ENCODE measurements at places on chromosomes 7 and 10. TPM values are rescaled to one million over a fixed set of nuclear protein-coding genes. Genes with fewer than 3 reads are reported as not detected.

GRCh38 chr7:31106303-31107105 lies 54.4 kb downstream of the ADCYAP1R1 start:
- no peaks in the 10 kb centered on the region for H3K4me1 ChIP-seq
- no peaks in the 10 kb centered on the region for H3K36me3 ChIP-seq
- H3K27me3 ChIP-seq, result no peaks in the 10 kb centered on the region
- no peak for DNase-seq

Gene ANKRD30A
- not detected for total RNA-seq

GRCh38 chr10:122861711-122862161 lies 16.1 kb upstream of the CUZD1 start:
- no peaks in the 10 kb centered on the region for H3K27me3 ChIP-seq
- no peak overlapping the region for H3K27ac ChIP-seq
- H3K36me3 ChIP-seq, result no peaks in the 10 kb centered on the region
- DNase-seq, result no peak
- H3K4me3 ChIP-seq, result no peak overlapping the region

GRCh38 chr10:122551450-122551849 lies 9.1 kb upstream of the DMBT1 start:
- no peaks in the 10 kb centered on the region for H3K36me3 ChIP-seq
- no peaks in the 10 kb centered on the region for H3K27me3 ChIP-seq
- no peak for DNase-seq
- no peaks in the 10 kb centered on the region for H3K4me1 ChIP-seq

DNA sequence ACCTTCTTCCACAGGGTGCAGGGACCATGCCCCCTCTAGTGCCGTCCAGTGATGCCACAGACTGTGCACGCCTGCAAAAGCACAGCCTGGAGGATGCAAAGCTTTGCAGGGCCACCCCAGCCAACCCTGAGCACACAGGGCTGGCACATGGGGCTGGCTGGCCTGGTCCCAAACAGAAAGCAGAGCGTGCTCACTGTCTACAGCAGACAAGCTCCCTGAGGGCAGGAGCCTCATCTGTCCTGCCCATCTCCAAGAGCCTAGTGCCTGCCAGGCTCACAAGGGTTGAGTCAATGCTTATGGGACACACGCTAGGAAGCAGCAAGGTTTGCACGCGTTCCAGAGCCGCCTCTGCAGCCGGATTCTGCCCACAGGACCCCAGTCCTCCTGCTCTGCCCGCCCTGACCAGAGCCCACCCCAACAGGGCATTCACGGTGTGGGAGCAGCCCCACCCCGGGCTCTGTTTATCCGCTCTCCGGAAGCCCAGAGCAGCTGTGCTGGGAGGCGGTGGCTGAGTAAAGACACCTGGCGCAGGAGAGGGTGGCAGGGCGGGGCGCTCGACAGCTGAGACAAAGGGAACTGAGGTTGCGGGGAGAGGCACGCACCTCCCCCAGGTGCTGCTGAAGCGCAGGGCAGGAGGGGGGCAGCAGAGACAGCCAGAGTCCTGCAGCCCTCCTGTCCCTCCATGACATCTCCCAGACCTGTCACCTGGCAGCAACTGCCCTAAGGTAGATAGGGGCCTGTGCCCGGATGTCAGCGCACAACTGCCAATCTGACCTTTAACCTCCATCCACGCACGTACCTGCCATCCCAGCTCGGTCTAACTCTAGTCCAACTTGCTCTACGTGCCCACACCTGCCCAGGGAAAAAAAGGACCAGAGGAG lies 4.3 kb downstream of the KCNH2 start:
- H3K4me1 ChIP-seq, result peaks cover 34% of the 10 kb centered on the region
- no peak overlapping the region for H3K4me3 ChIP-seq
- H3K36me3 ChIP-seq, result no peaks in the 10 kb centered on the region
- H3K27me3 ChIP-seq, result peaks cover 46% of the 10 kb centered on the region
- no peak overlapping the region for H3K27ac ChIP-seq

- no peak overlapping the region for H3K27ac ChIP-seq
- H3K36me3 ChIP-seq, result no peaks in the 10 kb centered on the region
- peaks cover 15% of the 10 kb centered on the region for H3K4me1 ChIP-seq
- peaks cover 65% of the 10 kb centered on the region for H3K27me3 ChIP-seq
- no peak overlapping the region for H3K4me3 ChIP-seq
Observed at GRCh38 chr10:22343731-22344130, 1.6 kb upstream of the SPAG6 start.

GRCh38 chr7:96224685-96225084 lies 97.2 kb downstream of the SLC25A13 start:
- no peak overlapping the region for H3K27ac ChIP-seq
- no peaks in the 10 kb centered on the region for H3K4me1 ChIP-seq
- H3K4me3 ChIP-seq, result no peak overlapping the region

DNA sequence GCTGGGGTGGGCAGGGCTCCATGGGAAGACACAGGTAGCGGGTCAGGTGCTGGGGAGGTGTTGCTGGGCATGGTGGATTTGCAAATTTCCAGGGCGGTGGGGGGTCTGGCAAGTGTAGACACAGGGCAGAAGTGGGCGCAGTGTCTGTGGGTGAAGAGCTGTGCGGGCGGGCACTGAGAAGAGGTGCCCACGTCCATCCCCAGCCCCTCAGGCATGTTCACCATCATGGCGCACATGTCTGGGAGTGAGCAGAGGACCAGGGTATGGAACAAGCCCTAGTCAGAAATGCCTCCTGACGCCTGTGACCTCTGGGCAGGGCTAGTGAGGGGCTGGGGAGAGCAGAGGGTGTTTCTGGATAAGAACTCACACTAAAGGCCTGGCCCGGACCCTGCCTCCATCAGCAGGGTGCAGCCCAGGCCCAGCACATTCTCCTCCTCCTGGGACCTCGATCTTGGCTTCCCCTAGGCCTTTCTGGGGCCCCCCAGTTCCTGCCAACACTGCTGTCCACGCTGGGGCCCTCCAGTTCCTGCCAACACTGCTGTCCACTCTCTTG lies 612.9 kb downstream of the PTPRN2 start:
- no peaks in the 10 kb centered on the region for H3K36me3 ChIP-seq
- no peak overlapping the region for H3K4me3 ChIP-seq
- H3K4me1 ChIP-seq, result no peaks in the 10 kb centered on the region
- H3K27ac ChIP-seq, result no peak overlapping the region

Gene CALHM1
- not detected for total RNA-seq

DNA sequence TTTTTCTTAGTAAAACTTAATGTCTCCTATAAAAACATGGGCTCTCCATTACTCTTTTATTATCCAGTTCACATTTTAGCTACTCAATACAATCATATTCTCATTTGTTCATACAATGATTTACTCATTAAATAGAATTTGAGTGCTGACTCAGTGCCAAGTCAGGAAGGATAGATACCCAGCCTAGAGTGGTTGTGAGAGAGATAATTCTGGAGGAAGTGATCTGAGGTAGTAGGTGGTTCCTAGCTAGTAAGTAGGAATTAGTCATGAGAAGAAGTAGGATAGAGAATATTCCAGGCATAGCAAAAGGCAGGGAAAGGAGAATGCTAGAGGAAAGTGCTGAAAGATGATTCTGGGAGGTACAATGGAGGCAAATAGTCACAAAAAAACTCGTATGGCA lies 133.5 kb upstream of the MBL2 start:
- no peak for DNase-seq

DNA sequence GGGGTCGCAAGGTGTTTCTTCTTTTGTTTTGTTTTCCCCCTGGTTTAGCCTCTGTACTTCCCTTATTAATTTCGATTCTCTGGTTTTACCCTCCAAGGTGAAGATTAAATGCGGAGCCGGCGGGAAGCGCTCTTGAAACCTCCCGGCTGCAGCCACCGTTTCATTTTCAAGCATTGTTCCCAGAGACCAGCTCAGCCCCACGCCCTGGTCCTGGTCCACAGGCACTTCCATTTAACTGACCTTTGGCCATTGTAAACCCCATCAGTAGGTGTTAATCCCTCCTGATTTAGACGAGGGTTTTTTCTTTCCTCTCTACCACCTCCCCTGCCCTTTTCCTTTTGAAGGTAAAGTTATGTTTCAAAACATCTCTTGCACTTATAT lies 39.2 kb upstream of the ENO4 start:
- H3K4me3 ChIP-seq, result no peak overlapping the region
- DNase-seq, result no peak
- H3K27ac ChIP-seq, result no peak overlapping the region
- no peaks in the 10 kb centered on the region for H3K36me3 ChIP-seq

Gene TBC1D12
- total RNA-seq, result 7.4 TPM

DNA sequence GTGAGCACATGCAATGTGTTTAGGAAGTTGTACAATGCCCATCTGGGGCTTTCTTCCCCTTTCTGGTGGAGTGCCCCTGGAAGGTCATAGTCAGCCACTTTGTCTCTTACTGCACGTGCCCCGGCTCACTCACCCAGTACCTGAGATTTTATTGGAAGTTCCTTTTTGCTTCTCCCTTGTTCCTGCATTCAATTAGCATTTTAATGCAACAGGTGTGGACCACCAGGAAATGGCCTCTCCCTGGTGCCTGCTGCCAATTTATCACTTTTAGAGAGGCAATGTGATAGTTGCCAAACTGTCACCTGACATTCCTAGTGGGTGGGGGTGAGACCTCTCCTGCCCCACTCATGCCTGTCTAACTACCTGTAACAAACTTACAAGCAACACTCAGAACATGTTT lies 293.4 kb upstream of the DKK1 start:
- H3K27ac ChIP-seq, result no peak overlapping the region
- no peaks in the 10 kb centered on the region for H3K4me1 ChIP-seq
- no peak for DNase-seq
- H3K27me3 ChIP-seq, result no peaks in the 10 kb centered on the region

Gene SPDYE6
- total RNA-seq, result not detected

Gene CCSER2
- total RNA-seq, result 50.0 TPM

DNA sequence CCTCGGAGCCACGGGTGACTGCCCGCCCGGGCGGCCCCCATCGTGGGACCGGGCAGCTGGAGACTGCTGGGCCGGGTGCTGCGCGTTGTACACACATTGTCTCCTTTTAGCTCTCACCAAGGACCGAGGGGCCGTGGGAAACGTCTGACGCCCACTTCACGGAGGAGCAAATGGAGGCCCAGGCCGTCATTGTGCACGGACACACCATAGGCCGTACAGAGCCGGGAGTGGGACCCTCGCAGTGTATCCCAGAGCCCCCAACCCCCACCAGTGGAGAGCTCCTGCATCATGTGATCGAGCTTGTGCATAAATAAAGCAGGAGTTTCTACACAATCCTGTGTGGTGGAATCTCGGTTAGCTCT lies 722 bp downstream of the DENND10 start:
- no peaks in the 10 kb centered on the region for H3K27me3 ChIP-seq
- H3K4me3 ChIP-seq, result peak overlapping the region; percentile 88
- H3K4me1 ChIP-seq, result peaks cover 8% of the 10 kb centered on the region

DNA sequence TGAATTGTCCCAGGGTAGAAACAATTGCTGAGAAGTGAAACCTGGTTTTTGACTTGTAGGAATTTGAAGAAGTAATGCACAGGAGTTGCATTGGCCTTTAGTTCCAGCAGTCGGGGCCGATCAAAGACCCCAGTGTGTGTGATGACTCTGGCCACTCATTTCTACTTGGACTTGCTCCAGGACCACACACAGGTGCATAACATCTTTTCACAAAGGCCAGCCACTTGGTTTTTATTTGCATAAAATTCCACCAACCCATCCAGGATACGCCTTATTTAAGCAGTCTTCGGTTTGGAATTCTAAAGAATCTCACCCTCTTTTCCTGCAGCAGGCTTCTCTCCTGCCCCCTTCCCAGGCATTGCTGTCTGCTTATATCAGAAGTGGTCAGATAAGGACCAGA lies 162.0 kb upstream of the HABP2 start:
- no peak overlapping the region for H3K4me3 ChIP-seq
- no peak overlapping the region for H3K27ac ChIP-seq
- DNase-seq, result no peak
- no peaks in the 10 kb centered on the region for H3K27me3 ChIP-seq

GRCh38 chr7:151702961-151703360 lies 174.0 kb downstream of the PRKAG2 start:
- no peak overlapping the region for H3K4me3 ChIP-seq
- H3K4me1 ChIP-seq, result peaks cover 23% of the 10 kb centered on the region
- no peaks in the 10 kb centered on the region for H3K27me3 ChIP-seq
- H3K36me3 ChIP-seq, result no peaks in the 10 kb centered on the region

GRCh38 chr10:13338390-13339110 lies 9.5 kb downstream of the SEPHS1 start:
- H3K27ac ChIP-seq, result no peak overlapping the region
- no peaks in the 10 kb centered on the region for H3K27me3 ChIP-seq
- H3K36me3 ChIP-seq, result peaks cover 21% of the 10 kb centered on the region

GRCh38 chr10:11858093-11858492 lies 34.9 kb downstream of the PROSER2 start:
- DNase-seq, result no peak
- no peaks in the 10 kb centered on the region for H3K27me3 ChIP-seq
- no peaks in the 10 kb centered on the region for H3K36me3 ChIP-seq
- no peak overlapping the region for H3K4me3 ChIP-seq

Gene BUD23
- 128 TPM for total RNA-seq

DNA sequence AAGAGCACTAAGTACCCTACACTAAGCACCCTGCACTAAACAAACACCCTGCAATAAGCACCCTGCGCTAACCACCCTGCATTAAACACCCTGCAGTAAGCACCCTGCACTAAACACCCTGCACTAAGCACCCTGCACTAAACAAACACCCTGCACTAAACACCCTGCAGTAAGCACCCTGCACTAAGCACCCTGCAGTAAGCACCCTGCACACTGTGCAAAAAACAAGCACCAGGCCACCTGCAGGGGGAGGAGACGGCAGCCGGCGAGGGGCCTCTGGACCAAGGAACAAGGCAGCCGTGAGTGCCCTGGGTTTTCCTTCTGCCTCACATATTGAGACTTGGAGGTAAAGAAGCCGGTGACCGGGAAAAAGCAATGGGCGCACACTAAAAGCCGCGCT lies 30.2 kb downstream of the KNDC1 start:
- no peaks in the 10 kb centered on the region for H3K36me3 ChIP-seq
- H3K27me3 ChIP-seq, result peaks cover 18% of the 10 kb centered on the region
- no peaks in the 10 kb centered on the region for H3K4me1 ChIP-seq
- H3K27ac ChIP-seq, result no peak overlapping the region
- H3K4me3 ChIP-seq, result no peak overlapping the region
- no peak for DNase-seq

Gene TET1
- 1.2 TPM for total RNA-seq

DNA sequence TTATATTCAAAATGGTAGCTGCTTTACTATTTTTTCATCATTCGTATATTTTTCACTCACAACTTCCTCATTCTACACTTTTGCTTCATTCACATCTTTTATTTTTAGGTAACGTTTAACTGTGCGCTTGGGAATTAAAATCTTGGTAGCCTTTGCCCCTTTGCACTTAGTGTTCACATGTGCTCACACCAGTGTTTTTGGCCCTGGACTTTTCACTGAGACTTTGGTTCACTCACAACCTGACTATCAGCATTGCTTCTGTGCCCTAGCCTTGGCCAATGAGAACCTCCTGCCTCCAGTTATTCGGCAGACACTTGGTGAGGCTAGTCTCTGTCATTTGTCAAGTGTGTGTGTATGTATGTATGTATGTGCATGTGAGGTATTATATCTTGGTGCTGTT lies 596.9 kb downstream of the SORCS1 start:
- DNase-seq, result no peak
- no peaks in the 10 kb centered on the region for H3K4me1 ChIP-seq
- no peaks in the 10 kb centered on the region for H3K36me3 ChIP-seq
- no peaks in the 10 kb centered on the region for H3K27me3 ChIP-seq
- H3K4me3 ChIP-seq, result no peak overlapping the region

Measured in gastrocnemius medialis (tissue), 4 donors.